Stimulated activated CD4-positive, alpha-beta T cell treated with anti-CD3 and anti-CD28 coated beads, TNF-alpha, amount 100 ng/mL, for 1 hour (primary cell): ENCODE measurements at places on chromosomes 1 and 21.

DNA sequence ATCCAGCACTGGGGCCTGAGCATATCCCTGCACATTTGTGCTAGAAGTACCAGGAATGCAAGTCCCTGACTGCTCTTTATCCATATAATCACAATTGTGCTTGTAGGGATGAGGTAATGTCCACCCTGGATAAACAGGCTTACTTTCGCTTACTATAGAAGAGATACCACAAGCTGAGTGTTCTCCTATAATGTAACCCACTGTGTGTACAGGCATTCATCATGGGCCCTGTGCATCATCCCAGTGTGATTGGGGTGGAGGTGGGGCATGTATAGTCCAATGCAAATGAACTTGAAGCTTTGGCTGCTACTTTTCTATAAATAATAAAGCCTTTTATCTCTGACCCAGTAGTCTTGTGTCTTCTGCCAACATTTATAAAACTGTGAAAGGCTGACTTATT lies 69.3 kb downstream of the MAN1A2 start:
- no peak for DNase-seq

- DNase-seq = no peak
Measured at GRCh38 chr1:10628685-10629084, 153.9 kb downstream of the PEX14 start.

DNA sequence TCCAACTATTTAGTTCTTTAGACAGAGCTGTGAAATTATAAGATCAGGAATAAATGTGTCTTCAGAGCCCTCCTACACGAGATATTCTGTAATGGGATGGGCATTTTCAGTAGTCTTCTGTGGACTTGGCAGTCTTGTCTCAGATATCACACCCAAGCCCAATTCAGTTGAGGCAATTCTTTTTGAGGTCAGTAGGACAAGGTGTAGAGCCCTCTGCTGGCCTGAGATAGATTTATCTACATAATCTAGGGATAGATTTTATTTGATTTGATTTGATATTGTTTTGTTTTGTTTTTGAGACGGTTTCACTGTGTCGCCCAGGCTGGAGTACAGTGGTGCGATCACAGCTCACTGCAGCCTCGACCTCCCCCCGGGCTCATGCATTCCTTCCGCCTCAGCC lies 77.5 kb downstream of the FMN2 start:
- DNase-seq = no peak

DNA sequence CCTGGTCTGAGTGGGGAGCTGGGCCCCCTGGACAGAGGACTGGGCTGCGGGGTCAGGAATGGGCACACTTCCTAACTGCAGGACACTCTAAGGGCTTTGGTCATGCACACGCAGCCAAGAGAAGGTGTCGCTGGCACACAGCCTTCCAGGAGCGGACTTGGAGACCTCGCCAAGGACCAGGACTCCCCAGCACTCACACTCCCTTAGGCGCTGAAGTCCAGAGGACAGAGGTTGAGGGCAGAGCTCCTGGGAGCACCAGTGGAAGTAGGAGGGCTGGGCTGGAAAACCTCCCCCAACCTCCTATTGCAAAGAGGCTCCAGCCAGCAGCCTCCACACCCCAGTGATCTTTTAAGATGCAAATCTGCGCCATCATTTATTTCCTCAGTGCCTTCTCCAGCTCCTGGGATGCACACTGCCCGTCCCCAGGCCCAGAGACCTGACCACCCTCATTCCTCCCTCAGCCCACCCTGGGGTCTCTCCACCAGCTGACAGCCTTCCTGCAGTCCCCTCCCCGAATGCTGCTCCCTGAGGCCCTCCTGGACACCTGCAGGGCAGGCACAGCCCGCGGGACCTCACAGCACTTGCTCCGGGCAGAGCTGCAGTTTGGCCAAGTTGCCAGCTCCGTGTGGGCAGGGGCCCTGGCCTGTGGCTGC lies 3.0 kb downstream of the TSPEAR start:
- no peak for DNase-seq
